ENCODE measurements at places on chromosomes 13 and 19.

DNA sequence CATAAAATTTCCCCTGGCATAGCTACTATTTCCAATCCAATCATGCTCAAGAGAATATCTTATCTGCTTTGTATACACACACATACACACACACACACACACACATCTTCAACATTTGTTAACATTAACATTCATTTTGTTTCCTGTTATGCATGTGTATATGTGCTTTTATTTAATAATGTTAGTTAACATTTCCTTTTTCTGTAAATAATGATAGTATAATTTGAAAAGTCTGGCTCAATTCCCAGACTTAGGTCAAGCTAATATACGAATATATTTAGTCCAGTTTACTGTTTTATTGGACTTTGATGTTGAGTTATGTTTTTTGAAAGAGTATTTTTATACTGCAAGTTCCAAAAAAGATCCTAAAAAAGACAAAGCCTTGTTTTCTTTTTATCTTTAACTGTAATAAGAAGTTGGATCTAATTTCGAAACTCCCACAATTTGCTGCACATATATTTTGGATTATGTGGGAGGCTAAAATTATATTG lies 1072.4 kb downstream of the EFNB2 start:
- H3K4me3 ChIP-seq = no peak overlapping the region
- no peaks in the 10 kb centered on the region for H3K27me3 ChIP-seq

DNA sequence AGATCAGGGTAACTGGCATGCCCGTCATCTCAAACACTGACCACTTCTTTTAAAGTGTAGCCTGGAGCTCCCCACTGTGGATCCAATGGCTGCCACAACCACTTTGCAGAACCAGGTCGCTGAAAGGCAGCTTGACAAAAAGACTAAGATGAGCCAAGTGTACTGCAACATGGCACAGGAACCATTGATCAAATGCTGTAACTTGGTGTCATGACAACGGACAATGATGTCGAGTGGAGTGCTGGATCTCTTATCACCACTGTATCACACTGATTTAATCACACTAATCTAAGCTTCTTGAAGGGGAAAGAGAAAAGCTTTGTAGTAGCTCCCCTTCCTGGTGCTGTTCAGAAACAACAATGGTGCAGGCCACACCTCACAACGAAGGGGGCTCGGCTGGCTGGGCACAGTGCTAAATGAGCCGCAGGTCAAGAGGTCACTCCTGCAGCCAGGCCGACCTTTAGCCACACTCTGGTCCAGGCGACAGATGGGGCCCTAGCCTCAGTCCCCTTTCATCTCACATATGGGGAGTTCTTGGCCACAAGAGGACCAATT lies 2.2 kb upstream of the TNFRSF19 start:
- H3K4me1 ChIP-seq = peaks cover 3% of the 10 kb centered on the region
- no peak overlapping the region for H3K4me3 ChIP-seq
- H3K36me3 ChIP-seq = no peaks in the 10 kb centered on the region
- no peaks in the 10 kb centered on the region for H3K27me3 ChIP-seq
- H3K27ac ChIP-seq = no peak overlapping the region

DNA sequence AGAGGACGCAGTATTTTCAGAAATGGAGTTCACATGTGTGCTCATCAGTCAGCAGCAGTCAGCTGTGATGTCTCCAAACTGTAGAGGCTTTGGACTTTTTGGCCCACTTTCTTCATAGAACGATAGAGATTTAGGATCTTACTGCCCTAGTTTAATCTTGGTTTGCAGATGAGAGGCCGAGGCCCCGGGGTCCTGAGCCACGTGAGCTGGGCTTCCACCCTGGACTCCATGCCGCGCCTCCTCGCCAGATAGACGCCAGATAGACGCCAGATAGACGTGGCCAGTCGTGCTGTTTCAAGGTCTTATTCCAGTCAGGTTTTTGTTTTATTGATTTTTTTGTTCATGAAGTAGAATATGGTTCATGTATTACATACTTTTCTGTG lies 11.7 kb upstream of the MCF2L start:
- no peak for DNase-seq
- H3K4me1 ChIP-seq = peaks cover 20% of the 10 kb centered on the region
- H3K27me3 ChIP-seq = no peaks in the 10 kb centered on the region

DNA sequence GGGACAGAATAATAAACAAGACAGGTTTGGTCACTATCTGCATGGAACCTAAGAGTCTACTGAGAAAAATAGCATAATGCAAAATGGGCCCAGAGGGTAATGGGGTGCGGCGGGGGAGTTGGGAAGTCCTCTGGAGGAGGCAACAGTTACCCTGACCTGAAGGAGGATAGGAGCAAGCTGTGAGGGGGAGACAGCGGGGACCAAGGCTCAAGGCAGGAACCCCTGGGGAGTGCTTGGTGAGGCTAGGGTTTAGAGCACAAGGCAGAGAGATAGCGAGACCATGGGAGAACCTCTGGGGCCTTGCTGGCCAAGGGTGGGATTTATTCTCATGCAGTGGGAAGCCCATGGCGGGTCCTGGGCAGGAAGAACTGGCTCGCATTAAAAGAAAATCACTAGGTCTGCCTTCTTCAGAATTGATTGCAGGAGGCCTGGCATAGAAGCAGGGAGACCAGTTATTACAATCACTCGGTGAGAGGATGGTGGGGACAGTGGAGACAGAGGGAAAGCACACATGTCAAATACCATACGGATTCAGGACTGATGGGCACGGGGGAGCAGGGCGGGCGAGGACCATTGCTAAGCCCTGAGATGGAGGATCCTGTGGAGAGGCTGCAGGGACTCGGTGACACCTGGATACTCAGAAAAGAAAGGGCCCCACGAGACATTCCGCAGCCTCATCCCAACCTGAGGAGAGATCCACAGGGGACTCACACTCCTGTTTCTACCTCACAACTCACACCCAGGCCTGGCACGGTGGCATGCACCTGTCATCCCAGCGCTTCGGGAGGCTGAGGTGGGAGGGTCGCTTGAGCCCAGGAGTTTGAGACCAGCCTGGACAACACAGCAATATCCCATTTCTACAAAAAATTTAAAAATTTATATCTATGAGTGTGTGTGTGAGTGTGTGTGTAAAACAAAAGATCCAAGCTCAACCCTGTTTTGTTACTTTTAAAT lies 110.4 kb downstream of the URI1 start:
- no peak for DNase-seq
- H3K27me3 ChIP-seq = no peaks in the 10 kb centered on the region
- H3K36me3 ChIP-seq = no peaks in the 10 kb centered on the region

DNA sequence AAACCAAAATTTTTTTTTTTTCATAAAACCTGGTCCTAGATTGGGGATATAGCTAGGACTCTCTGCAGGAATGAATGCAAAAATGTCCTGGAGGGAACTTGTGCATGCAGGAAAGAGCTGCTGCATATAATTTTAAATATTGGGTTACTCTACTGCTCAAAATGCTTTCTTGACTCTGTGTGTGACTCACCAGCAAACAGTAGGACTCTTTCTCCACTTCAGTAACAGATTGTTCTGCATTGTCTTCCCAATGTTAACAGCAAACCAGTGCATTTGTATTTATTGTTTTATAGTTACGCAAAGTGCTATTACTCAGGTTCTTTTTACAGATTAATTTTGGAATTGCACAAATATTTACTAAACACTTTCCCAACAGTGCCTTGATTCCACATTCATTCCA lies 163.7 kb upstream of the KL start:
- H3K4me3 ChIP-seq = no peak overlapping the region
- no peak for DNase-seq
- H3K27ac ChIP-seq = no peak overlapping the region
- H3K36me3 ChIP-seq = no peaks in the 10 kb centered on the region
